ENCODE measurements at places on chromosomes 3 and 15. TPM values are rescaled to one million over a fixed set of nuclear protein-coding genes. Genes with fewer than 3 reads are reported as not detected.
A peak's percentile ranks its signal among the peaks of the same experiment; 100 is the strongest.

DNA sequence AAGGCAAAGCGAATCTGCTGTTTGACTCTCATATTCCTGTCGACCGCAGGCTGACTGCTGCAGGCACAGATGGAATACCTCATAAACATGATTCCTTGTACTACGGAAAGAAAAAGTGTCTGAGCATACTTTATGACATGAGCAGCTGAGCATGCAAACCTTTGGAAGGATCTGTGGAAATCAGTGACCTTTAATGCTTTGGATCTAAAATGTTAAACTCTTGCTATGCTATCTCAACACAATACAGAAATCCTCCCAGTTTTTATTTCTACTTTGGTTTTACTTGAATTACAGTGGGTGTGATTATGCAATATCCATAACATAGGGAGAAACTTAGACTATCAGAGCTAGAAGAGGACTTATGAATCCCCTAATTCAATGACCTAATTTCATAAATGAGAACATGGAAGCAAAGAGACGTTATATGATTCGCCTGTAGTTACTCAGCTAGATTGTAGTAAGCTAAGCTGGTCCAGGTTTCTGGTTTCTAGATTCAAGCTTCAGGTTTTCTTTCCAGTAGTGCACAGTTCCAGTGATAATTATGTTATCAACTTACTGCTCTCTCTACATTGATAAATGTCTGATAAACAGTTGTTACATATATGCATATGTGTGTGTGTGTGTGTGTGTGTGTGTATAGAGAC is 127.6 kb upstream of the GBE1 start:
- no peak for DNase-seq

Gene GPR176
- 11.0 TPM for total RNA-seq

Gene DHX36
- 67.3 TPM for total RNA-seq

GRCh38 chr3:192133271-192133670 is 594.1 kb downstream of the FGF12 start:
- no peak for DNase-seq

GRCh38 chr3:63086190-63086589 is 191.9 kb upstream of the SYNPR start:
- no peak for DNase-seq

DNA sequence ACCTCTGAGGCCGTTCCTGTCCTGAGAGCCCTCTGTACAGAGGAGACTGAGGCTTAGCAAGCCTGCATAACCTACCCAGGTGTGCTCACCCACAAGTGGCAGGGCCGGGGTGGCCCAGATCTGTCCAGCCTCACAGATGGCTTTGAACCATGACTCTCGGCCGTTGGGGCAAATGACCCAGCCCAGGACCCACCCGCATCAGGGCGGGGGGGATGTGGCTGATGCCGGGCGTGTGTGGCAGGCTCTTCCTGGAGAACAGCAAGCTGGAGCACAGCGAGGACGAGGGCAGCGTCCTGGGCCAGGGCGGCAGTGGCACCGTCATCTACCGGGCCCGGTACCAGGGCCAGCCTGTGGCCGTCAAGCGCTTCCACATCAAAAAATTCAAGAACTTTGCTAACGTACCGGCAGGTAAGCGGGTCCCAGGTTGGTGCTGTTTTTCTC is 133.5 kb downstream of the LRRK1 start:
- peak; percentile 69 for DNase-seq

GRCh38 chr15:74489518-74490338 is 28.8 kb upstream of the UBL7 start:
- DNase-seq, result no peak

Gene CCDC54
- total RNA-seq, result not detected

DNA sequence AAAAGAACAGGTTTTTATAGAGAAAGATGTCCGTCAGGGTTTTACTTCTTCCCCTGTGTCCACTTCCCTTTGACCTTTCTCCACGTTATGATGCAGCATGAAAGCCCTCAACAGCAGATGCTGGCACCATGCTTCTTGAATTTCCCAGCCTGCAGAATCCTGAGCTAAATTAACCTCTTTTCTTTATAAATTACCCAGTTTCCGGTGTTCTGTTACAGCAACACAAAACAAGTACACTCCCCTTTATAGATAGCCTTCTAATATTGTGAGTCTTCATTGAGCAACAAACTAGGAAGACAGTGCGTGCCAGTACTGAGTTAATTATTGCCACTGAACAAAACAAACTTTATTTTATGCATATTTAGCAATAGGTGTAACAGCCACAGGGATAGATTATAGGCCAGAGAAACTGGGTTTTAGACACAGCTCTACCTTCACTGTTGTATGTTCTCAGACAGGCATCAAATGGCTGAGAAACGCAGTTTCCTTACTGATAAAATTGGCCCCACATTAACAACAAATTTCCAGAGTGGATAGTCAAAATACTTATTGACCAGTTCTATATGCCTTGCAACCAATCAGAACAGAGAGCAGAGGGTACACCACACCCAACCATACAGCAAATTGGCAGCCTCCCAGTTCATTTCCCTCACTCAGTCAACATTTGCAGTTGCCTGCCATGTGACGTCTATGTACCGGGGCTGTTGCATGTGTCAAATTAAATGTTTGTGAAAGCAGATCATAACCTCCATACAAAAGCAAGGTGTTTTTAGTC is 14.4 kb upstream of the TBL1XR1 start:
- no peak for DNase-seq

GRCh38 chr15:70976851-70977250 is 84.2 kb downstream of the LRRC49 start:
- DNase-seq, result no peak

DNA sequence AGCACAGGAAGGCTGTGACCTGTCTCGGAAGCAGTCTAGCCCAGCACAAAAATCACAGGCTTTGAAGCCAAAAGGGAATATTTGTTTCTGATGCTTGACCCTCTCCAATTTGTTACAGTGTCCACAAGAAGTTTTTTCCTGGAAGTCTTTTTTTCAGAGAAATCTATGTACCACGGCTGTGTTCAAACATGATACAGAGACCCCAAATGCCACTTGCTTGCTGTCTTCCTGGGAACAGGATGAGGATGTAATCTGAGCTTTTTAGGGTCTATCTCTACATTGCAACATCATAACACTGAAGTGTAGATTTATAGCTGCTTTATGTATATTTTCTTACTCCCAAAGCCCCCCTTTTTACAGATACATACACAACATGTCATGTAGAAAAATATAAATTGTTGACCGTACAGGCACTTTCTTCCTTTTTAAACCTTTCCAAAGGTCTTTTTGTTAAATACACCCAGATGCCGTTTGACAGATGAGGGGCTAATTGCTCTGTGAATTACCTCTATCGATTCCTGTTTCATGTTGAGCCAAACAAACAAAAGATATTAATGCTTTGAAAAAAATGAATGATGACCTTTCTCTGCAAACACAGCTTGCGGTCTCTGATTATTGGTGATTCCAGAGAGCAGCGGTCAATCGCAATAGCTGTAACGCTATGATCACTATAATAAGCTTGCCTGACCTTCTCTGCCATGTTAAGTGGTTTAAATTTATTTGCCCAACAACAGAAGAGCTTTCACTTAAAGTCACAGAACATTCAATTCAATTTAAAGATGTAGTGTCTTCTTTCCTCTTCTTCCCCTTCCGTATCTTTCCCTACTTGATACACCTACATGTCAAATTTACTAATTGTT is 875.9 kb upstream of the NR2F2 start:
- no peak for DNase-seq

DNA sequence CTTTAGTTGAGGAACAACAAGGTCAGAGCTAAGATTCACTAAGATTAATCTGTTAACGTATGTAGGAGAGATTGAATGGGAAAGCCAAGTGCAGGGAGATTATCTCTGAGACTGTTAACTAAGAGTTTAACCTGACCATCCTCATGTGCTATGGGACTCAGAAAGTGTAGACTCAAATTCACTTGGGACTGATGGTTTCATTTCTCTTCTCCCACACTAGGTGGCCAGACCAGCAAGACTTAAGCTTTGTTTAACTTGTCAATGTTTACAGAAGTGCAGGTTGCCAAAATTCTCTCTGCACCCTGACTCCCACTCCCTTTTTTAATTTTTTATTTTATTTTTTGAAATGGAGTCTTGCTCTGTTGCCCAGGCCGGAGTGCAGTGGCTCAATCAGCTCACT is 6.3 kb upstream of the HEXA start:
- DNase-seq, result no peak

DNA sequence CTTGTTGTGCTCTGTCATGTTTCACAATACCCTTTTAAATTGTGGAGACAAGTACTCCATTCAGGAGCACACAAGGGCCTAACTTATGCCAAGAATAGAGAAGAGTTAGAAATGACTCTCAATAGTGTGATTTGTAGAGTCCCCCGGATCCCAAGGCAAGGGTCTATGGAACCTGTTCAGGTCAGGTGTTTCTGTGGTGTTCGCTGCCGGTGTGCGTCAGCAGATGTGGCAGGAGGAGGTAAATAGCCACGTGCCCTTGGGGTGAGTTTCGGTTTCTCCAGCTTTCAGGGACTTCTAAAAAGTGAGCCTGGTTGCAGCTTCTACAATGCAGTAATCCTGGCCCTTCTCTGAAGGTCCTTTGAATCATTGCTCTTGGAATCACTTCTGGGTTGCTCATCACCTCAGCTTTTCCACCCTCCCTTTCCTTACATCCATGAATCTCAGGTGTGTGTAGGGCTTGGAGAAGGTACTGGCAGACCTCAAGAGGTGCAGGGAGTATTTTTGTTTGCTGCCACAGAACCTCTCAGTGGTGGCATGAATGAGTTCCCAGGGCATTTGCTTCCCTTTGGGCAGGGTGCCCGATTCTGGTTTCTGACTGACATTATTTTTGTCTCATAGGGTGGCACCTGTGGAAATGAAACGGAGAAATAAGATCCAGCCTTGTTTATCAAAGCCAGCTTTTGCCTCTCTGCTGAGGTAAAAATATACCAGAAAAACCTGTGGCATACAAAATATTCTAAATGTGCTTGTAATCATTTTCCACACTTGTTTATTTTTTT is 7.3 kb downstream of the ST3GAL6 start:
- DNase-seq, result no peak

Gene SLC6A1
- total RNA-seq, result 1.2 TPM

GRCh38 chr15:69504352-69505040 is 51.9 kb downstream of the RPLP1 start:
- DNase-seq, result no peak

Gene GOLGA8T
- total RNA-seq, result not detected

Gene CPN2
- total RNA-seq, result 0.14 TPM

DNA sequence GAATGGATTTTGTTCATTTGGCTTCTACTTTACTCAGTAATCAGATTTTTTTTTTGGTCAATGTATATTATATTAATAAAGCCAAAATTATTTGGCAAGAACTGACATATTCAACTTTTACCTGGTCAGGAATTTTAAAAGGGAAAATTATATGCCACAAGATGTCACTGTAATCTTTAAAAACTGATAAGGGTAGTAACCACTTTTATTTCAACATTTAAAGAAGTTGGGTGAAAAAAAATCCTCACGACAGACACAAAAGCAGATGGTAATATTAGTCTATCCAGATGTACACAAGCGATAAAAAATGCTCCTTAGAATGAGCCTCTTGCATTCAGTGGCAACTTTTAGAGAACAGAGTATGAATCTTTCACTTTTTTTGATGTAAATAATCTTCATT is 101.9 kb downstream of the SERPINI1 start:
- DNase-seq, result no peak

GRCh38 chr15:89149501-89150101 is 61.3 kb downstream of the ABHD2 start:
- no peak for DNase-seq

GRCh38 chr3:155426524-155427230 is 133.2 kb upstream of the STRIT1 start:
- DNase-seq, result no peak

DNA sequence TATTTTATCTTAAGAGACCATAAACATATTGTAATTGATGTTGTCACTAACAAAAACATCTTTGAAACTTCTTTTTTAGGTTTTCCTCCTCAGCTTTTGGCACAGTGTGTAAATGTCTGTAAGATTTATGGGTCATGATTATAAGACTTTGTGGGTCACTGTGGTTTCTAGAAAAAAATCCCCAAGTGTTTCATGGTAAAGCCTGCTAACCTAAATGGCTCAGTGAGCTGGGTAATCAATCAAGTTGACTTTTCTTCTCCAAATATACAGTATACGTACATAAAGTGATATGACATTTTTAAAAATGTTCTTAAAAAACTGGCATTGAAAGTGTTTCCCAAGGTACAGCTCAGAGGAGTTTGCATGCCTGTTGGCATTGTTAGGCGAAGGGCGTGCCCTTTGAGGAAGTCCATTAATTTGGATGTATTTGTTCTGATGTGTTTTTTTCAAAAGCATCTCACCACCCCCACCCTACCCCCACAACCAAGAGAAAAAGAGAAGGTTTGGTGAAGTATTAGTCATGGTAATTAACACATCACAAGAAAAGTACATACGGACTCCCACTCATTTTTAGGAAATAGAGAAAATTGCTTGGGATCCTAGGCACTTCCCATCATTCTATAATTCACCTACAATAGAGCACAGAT is 385.4 kb upstream of the LRRC3B start:
- no peak for DNase-seq

- DNase-seq, result no peak
Measured at GRCh38 chr15:43439268-43439667, 53.7 kb downstream of the TP53BP1 start.

Gene LRRC34
- 4.8 TPM for total RNA-seq

DNA sequence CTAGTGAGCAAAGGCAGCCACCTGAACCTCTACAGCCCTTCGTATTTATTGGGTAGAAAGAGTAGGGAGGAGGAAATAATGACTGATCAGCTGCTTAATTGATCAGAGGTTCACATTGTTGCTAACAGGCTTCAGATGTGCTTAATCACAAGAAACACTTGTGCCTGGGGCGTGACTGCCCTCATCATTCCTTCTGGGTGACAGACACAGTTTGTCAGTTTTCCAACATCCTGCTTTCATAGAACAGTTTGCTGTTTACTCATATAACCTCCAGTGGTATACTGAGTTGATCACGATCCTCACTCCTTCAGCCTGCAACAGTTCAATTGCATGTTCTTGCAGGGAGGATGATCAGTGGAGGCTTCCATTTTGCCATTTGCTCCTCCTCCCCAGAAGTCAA is 13.6 kb upstream of the CASR start:
- DNase-seq, result no peak

Gene APOD
- 388 TPM for total RNA-seq

Gene CCR3
- total RNA-seq, result not detected

DNA sequence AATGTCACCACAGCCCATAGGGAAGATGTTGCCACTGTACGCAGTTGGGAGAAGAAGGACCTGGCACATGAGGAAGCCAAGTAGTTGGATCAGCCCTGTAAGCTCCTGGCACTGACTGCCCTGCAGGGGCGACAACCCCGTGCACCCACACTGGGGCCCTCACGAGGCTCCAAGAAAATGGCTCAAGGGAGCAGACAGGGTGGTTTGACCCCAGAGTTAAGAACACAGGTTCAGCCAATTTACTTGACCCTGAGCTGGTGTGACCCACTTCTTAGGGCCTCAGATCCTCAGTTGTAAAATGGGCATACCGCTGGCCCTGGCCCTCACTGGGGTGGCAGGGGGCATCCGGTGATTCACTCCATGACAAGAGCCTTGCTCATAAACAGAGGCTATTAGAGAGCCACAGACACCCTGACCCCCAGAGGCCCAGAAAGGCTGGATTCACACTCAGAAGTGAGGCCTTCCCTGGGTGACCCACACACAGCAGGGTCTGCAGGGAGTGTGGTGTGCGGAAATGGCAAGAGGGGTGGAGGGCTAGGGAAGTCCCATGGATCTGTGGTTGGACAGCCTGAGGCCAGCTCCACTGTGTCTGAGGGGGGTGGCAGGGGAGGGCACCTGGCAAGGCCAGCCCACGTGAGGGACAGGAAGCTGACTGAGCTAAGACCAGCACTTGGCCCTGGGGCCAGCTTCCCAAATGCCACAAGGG is 1.7 kb upstream of the HHATL start:
- no peak for DNase-seq

Measured in posterior vena cava (tissue), 2 donors.